Suppressor macrophage treated with lipopolysaccharide for 4 hours (primary cell): ENCODE measurements at places on chromosomes 7 and 10.

GRCh38 chr7:50826371-50827172 lies 43.9 kb upstream of the GRB10 start:
- peak; percentile 73 for DNase-seq

GRCh38 chr10:77049896-77050295 lies 587.7 kb downstream of the KCNMA1 start:
- DNase-seq, result no peak

DNA sequence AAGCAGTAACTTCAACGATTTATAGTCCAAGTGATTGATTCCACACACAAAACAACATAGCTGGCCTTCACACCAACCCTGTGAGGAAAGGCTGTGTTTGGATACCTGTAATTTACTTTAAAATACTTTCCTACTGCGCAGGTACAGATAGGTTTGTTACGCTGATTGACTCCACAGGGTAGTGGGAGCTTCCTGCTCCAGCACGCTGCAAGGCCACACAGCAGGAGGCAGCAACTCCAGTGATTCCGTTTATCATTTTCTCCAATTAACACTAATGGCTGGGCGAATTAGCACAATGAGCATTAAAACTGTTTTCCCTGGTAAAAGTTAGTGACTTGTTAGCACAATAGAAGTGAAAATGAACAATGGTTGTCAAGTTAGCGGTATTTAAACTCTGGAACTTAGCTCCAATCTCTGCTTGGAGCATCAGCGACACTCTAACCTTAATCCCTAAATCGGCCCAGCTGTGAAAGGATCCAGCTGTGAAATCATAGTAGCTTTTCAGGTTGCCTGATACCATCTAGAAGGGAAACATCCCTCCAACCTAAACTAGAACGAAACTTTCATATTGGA lies 959 bp downstream of the DCLRE1C start:
- no peak for DNase-seq

- DNase-seq, result peak; percentile 94
Measured at GRCh38 chr10:43436291-43437140, at the start of gene ZNF487. Gene ZNF487, plus strand, starts transcription at chr10:43437111. Its CDS starts 38,703 bp downstream, at chr10:43475814.

GRCh38 chr7:73850781-73851207 lies 8.5 kb upstream of the METTL27 start:
- DNase-seq, result peak; percentile 82

DNA sequence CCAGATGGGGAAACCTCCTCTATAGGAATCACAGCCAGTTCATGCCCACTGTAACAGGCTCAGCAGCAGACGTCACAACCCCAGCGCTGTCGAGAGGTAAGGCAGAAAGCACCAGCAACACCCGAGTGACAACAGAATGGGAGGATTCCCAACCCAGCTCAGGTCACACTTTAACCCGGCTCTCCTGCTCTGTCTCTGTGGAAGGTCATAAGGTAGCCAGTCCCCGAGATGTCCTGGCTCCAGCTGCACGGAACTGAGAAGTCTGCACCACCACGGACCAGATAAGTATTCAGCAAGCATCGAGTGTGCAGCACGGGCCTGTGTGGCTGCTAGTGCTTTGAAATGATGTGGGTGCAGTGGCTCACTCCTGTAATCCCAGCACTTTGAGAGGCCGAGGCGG lies 236.7 kb upstream of the TCERG1L start:
- DNase-seq, result no peak

DNA sequence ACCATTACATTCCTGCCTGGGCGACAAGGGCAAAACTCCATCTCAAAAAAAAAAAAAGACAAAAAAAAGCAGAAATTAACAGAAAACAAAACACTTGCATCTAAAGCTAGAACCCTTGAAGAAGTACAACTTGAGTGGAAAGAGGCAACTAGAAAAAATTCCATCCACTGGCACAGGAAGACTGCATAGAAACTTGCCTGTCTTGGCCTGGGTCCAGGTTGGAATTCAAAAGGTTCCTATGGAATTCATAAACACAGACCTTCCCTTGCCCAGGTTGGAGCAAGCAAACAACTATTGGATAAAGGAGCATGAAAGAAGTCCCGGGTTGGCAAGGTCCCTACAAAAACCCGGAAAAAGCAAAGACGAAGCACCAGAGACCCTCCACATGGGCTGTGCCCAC lies 69.8 kb downstream of the CCDC71L start:
- DNase-seq, result no peak

- no peak for DNase-seq
Measured at GRCh38 chr7:131330299-131330698, 2.6 kb downstream of the MKLN1 start.

DNA sequence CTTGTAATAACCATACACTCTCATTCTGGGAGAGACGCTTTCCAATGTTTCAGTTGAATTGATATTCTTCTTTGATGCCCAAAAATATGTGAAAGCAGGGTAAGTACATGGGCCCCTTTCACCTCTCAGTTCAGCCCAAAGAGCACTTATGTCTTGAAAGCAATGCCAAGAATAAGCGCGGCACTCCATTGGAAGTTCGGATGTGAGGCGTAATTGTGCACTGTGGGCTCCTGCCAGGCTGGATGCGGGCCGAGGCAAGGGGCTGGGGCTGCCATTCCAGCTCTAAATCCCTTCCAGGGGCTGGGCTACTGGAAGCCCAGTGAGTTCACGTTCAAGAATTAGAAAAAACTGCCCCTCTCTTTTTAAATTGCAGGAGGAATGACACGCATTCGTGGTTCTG lies 113.8 kb downstream of the EBF3 start:
- no peak for DNase-seq

GRCh38 chr10:97764519-97764931 lies 7.3 kb downstream of the SFRP5 start:
- no peak for DNase-seq

- DNase-seq, result no peak
Measured at GRCh38 chr10:118670472-118671124, 75.2 kb upstream of the PRLHR start.

- DNase-seq, result peak; percentile 15
Measured at GRCh38 chr10:33010132-33011037, 52.4 kb upstream of the ITGB1 start.

DNA sequence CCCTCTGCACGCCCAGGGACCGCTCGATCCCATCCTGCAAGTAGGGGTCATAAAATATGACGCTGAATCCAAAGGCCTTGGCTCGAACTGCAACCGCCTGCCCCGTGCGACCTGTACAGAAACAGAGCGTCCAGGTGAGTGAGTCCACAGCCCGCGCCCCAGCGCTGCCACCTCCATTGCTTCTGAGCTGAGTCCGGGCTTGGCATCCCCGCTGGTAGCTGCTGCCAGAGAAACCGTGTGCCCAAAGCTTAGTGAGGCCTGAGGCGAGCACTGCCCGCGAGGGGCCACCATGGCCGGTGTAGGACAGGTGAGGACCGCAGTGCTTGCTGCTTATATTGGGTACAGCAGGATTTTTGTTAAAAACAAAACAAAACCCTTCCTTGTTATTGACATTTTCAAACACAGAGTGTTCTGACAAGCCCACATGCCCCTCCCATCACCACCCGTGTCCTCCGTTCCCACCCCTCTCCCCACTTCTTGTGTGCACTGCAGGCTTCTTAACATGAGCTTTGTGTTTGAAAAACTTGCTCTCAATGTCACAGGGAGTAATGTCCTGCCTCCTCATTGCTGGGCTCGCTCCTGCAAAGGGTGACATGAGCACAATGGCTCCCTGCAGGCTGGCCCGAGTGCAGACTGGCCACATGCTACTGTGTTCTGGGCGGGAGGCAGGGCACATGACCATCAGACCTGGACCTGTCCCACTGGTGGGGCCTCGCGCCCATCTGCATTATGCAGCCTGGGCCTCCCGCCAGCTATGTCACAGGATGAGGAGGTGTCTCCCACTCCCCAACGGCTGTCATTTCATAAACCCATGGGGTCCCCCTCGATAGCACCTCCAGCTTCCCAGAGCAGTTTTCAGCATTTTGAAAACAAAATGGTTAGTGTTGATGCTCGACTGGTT lies 52.9 kb downstream of the ZRANB1 start:
- DNase-seq, result no peak

- no peak for DNase-seq
Measured at GRCh38 chr10:123479640-123480039, 186.5 kb upstream of the GPR26 start.

GRCh38 chr10:48509974-48510692 lies 94.7 kb downstream of the ARHGAP22 start:
- DNase-seq, result peak; percentile 40

- DNase-seq, result no peak
Measured at GRCh38 chr7:139909379-139910050, 80.5 kb downstream of the TBXAS1 start.

GRCh38 chr7:137875746-137876145 lies 29.0 kb upstream of the DGKI start:
- no peak for DNase-seq

DNA sequence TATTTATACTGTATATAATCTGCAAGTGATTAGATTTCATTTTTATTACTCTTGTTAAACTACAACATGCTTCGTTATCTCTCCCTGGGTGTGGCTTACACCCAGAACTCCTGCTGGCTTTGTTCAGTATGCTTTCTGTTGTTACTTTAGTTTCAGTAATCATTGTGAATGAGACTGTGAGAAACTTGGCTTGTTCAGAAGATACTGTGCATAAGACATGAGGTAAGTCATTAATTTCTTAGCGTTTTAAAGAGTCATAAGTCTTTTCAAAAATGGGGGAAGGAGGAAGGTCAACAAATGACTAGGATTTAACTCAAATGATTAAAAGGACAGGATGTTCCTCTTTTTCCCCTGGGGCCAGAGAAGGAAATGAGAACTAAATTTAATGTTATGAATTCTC lies 11.6 kb upstream of the ADD3 start:
- peak; percentile 81 for DNase-seq

- DNase-seq, result no peak
Measured at GRCh38 chr7:55575733-55576132, 3.4 kb upstream of the VOPP1 start.

DNA sequence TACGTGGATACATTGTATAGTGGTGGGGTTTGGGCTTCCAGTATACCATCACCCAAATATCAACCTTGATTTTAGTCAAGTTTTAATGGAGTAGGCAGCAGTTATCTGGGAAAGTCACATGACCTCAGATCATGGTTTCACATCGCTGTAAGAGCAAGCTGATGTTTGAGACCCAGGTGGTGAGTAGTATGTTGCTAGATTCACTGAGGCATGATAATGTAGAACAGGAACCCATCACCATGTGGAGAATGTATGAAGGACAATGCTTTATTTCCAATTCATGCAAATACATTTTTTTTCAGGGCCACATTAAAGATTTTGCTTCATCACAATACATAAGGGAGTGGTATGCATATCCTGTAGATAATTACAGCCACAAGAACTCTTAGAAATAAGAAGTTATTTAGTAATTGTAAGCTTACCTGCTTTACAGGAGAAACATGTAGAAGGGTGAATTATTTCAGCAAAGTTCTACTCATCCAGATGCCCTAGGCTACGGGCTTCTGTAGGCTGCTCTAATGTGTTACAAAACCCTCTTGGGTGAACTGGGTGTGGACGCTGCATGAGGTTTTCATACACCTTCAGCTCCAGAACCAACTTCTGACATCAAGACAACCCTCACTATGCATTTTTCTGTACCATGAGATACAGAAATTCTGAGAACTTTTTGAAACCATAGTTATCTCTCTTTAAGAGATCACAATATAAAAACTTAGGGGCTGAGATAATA lies 27.6 kb upstream of the LAMB4 start:
- DNase-seq, result no peak
